Gastroesophageal sphincter (tissue), 4 donors: ENCODE measurements at places on chromosomes 3 and 15.

DNA sequence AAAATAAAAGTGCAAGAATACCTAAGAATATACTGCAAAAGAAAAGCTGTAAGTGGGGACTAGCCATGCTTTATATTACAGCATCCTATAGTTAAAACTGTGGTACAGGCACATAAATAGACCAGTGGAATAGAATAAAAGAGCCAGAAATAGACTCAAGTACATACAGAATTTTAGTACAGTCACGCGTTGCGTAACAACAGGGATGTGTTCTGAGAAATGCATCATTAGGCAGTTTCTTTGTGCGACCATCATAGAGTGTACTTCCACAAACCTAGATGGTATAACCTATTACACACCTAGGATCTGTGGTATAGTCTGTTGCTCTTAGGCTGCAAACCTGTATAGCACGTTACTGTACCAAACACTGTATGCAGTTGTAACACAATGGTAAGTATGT lies 61.8 kb downstream of the PCCB start:
- no peak for ATAC-seq

DNA sequence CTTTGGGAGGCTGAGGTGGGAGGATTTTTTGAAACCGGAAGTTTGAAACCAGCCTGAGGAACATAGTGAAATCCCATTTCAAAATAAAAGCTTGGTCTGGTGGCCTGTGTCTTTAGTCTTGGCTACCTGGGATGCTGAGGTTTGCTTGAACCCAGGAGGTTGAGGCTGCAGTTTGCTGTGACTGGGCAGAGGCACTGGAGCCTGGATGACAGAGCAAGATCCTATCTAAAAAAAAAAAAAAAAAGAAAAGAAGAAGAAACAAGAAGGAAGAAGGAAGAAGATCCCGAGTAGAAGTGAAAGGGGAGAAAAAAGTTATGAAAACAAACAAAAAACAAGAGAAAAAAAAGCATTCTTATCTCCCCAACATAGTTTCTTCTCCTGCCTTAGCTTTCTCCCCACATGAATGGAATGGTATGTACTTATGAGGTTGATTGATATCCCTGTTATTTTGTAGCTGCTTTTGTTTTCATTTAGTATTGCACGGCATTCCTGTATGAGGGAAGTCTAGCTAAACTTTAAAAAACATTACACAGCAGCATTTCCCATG lies 42.4 kb downstream of the TMEM40 start:
- no peak for ATAC-seq

DNA sequence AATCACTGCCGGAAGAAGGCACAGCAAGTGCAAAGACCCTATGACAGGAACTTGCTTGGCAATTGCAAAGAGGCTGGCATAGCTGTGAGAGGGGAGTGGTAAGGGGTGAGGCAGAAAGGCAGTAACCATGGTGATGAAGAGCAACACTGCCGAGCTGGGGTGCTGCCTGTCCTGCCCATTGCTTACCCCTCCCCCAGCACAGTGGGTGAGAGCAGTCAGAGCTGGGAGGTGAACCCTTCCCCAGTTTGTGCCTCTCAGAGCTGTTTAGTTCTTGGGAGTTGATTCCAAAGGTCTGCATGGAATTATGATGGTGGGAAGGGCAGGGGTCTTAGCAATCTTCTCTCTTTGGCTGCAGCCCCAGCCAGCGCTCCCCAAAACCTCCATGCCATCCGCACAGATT lies 8.8 kb downstream of the TYRO3 start:
- no peak for ATAC-seq

GRCh38 chr3:100634493-100635272 lies 25.3 kb downstream of the ADGRG7 start:
- ATAC-seq, result no peak

- no peak for ATAC-seq
Observed at GRCh38 chr3:124768812-124769211, 38.6 kb downstream of the UMPS start.

GRCh38 chr3:42982645-42983412 lies 3.7 kb downstream of the GASK1A start:
- no peak for ATAC-seq

GRCh38 chr3:140006331-140006730 lies 71.3 kb downstream of the CLSTN2 start:
- ATAC-seq, result no peak

- no peak for ATAC-seq
Observed at GRCh38 chr3:65412588-65412987, 626.1 kb downstream of the MAGI1 start.
